ENCODE measurements at places on chromosomes 2 and 18.
A peak's percentile ranks its signal among the peaks of the same experiment; 100 is the strongest.

DNA sequence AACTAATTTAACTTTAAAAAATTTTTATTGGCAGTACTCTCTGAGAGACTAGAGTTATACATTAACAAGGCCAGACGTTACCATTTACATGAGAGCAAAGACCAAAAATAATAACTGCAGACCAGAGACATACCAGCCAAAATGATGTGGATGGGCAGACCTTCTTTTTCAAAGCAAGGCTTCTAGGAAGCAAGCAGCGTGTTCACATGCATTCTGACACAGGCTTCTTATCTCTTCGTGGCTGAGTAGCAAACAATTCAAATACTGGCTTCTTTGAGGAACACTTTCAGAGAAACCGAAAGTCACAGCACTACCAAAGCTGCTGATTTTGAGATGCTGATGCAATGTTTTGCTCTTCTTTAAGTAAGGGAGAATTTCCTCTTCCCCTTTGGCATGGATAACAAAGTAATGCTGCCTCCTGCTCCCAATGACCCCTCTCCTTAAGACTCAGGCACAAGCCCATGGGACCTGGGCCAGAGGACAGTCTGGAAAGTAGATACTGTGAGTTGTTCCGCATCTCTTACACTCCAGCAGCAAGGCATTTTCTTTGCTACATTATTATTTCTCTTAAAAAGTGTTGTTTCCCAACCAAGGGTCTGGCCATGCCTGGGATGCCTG is 181.9 kb downstream of the MREG start:
- DNase-seq = peak; percentile 38

GRCh38 chr18:21701621-21702020 is 3.0 kb downstream of the ABHD3 start:
- no peak for DNase-seq

DNA sequence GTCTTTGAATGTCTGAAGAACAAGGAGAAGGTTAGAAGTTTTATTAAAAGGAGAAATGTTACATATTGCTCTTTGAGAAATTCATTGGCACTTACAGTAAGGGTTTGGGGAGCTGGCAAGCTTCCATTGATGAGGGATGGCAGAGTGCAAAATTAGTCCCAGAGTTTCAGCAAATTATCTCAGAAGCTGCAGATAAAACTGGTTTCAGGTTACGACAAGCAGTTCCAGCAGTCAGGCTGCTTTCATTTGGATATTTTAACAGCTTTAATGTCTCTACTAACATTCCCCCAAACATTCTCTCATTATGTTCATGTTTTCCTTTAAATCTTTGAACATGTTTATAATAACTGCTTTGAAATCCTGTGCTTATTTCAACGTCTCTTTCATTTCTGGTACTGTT is 153.1 kb downstream of the TTC27 start:
- no peak for DNase-seq

DNA sequence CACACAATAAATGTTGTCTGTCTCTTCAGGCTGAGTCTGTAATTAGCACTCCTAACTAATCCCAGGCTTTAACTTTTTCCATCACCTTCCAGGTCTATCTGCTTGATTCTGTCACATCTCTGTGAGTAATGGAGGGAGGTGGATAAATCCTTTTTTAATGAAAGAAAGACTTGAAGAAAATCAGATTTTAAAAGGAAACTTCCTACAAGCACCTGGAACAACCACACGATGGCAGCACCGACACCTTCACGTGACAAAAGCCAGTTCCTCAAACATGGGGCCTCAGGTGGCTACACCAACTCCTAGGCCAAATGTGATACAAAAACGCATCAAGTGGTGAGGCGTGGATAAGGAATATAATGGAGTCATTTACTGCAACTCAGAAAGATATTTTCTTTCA is 41.8 kb downstream of the TGFBRAP1 start:
- no peak for DNase-seq

- no peak for DNase-seq
These were observed 37.4 kb upstream of the SLC9A2 start for GRCh38 chr2:102581911-102582310.

- DNase-seq = no peak
These were observed 187.5 kb upstream of the MAP2 start for GRCh38 chr2:209236377-209236776.

Measured in left ventricle myocardium inferior (tissue), 1 donor.